NCI-H1694 treated with DMSO at 0.1 percent for 48 hours (cell line): ENCODE measurements at places on chromosomes 1 and 21.

- DNase-seq: peak; percentile 65
These were observed 24.9 kb upstream of the KIRREL1 start for GRCh38 chr1:157968508-157968907.

GRCh38 chr1:236795757-236796667 is 920 bp downstream of the MTR start:
- peak; percentile 15 for DNase-seq

DNA sequence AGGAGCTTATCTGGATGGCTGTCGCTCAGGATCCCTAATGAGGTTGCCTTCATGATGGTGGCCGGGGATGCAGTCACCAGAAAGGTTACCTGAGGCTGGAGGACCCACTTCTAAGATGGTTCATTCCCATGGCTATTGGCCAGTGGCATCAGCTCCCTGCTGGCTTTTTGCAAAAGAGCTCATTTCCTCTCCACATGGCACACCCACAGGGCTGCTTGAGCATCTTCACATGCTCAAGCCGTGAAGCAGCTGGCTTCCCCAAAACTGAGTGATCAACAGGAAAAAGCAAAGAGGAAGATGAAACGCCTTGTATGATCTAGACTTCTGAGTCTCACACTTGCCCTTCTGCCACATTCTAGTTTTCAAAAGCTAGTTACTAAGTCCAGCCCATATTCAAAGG is 124.6 kb upstream of the CXADR start:
- no peak for DNase-seq

- DNase-seq: no peak
These were observed 5.8 kb downstream of the OR6P1 start for GRCh38 chr1:158564608-158565007.

DNA sequence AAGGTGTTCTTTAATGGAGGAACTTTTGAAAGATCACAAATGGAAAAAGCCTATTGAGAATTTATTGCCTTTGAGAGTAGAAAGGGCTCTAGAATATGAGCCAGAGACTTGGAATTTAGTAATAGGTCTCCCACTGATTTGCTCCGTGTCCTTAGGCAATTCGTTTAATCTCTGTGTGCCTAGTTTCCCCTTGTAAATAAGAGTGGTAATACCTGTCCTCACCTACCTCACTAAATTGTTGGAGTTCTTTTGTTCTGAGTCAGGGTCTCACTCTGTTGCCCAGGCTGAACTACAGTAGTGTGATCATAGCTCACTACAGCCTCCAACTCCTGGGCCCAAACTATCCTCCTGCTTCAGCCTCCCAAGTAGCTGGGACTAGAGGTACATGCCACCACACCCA is 15.0 kb upstream of the TEKT2 start:
- no peak for DNase-seq

DNA sequence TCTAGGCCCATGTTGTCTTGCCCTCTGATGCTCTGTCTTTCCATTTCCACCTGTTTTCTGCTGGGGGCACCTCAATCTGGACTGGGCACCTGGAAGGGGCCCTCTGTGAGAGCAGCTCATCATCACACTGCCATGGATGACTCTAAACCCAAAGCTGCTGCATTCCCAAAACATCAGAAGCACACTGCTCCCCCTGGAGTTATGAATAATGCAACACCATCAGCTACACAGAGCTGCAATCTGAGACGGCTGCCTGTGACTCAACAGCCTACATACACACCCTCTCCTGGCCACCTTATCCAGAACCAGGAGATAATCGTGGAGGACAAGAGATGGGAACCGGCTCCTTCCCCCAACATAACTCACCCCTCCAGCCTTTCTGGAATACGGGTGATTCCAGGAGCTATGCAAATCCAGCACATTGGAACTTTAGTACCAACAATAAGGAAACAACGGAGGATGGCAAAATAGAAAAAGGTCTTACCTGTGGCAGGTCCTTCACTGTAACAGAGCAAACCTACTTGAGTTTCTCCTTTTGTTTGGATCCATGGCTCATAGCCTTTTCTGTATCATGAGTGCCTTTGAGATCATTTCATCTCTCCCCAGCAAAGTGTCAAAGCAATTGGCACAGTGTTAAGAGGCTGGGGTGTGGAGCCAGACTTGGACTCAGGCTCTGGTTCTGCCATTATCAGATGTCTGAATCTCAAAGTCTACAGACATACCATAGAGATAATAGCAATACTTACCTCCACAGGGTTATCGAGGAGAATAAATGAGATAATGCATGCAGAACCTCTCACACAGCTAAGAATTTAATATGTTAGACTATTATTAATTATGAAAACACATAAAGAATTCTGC is 29.3 kb downstream of the AK2 start:
- peak; percentile 32 for DNase-seq

GRCh38 chr1:10387677-10388386 is 11.0 kb upstream of the PGD start:
- DNase-seq: no peak

DNA sequence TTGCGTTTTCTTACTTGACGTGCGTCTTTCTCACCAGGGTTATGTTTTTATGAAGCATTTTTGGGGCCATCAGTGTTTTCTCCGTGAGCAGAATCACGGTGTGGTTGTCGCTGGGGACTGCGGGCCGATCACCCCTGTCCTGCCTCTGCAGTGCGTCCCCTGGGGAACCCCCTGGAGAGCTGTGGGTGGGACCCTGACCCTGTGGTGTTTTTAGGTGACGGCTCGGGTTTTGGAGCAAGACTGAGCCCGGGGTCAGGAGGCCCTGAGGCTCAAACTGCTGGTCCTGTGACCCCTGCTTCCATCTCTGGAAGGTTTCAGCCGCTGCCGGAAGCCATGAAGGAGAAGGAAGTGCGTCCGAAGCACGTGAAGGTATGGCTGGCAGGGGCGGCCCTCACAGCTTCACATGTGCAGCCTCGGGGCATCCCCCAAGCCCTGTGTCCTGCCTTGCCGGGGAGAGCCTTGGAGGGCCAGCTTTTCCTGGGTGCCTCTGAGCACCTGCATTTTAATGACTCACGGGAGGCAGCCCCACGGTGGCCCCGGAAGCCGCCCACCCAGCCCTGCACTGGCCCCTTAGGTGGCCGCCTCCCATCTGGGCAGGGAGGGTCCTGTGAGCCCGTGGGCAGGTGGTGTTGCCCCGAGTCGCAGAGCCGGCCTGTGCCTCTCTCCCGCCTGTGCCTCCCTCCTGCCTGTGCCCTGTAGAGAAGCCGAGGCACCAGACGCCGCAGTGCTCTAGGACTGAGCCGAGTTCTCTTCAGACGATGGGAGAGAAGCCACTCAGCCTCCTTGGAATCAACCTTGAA is 36.7 kb upstream of the DIP2A start:
- DNase-seq: no peak

DNA sequence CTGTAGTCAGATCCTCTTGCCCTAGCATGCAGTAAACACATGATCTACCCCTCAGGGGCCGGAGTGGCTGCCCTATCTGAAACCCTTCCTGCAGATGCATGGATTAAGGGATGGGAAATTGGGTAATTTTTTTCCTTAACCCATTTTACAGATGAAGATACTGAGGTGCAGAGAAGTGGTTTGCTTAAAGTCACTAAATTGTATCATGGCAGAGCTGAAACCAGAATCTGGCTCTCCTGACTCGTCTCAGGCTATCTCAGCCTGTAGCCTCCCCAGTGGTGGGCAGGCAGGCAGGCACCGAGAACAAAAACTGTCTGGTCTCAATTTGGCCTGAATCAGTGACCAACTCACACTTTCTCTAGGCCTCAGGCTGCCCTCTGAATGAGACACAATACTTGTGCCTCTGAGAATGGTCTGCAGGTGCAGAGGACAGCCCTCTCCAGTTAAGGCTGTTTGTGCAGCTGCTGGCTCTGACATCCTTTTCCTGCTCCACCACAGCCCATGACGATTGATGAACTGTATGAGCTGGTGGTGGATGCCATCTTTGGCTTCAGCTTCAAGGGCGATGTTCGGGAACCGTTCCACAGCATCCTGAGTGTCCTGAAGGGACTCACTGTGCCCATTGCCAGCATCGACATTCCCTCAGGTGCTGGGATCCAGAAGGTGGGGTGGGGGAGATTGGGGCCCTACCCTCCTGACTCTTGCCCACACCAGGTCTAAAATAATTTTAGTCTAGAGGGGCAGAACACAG is 1.5 kb downstream of the NAXE start:
- no peak for DNase-seq

GRCh38 chr1:64062941-64063581 is 140.4 kb upstream of the UBE2U start:
- no peak for DNase-seq

- no peak for DNase-seq
These were observed 70.2 kb downstream of the TRIM11 start for GRCh38 chr1:228336308-228337030.

GRCh38 chr1:22437573-22437972 is 14.1 kb upstream of the ZBTB40 start:
- no peak for DNase-seq

- DNase-seq: peak; percentile 23
These were observed 193.1 kb downstream of the RYR2 start for GRCh38 chr1:237235091-237235490.

GRCh38 chr1:27855085-27855484 is 17.3 kb upstream of the THEMIS2 start:
- no peak for DNase-seq

- DNase-seq: no peak
These were observed 26.7 kb upstream of the MYSM1 start for GRCh38 chr1:58726581-58726980.

DNA sequence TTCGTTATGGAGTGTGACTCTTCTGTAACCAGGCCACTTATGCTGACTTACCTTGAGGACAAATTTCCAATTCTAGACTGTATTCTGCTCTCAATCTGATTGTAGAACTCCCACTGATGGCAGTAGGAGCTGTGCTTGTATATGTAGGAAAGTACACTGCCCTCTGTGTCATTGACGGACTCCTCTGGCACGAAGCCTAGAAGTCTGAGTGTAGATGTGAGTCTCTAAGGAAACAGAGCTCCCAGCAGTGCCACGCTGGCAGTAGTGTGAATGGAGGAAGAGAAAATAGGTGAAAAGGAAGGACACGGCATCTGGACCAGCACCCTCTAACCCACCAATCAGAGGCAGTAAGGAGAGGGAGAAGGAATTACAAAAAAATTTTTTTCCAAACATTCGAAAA is 130.4 kb upstream of the ADGRL2 start:
- DNase-seq: no peak

DNA sequence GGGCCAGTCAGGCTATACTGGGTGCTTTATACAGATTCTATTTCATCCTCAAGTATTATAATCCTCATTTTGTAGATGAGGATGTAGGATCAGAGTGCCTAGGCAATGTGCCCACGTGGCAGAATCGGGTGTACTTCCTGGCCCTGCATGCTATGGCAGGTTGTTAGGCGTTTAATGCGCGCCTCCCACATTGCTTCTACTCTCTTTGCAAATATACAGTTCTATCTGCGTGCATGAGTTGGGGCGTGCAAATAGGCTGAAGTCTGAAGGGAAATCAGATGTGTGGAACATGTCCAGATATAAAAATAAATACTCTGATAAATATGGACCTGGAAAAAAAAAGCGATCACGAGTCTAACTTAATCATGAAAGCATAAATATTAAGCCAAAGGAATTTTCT is 194.7 kb upstream of the FMN2 start:
- no peak for DNase-seq

GRCh38 chr1:40687059-40687458 is 4.4 kb upstream of the NFYC start:
- DNase-seq: no peak
